Tibial artery (tissue), 4 donors: ENCODE measurements at places on chromosomes 1 and 21.
A peak's percentile ranks its signal among the peaks of the same experiment; 100 is the strongest.

DNA sequence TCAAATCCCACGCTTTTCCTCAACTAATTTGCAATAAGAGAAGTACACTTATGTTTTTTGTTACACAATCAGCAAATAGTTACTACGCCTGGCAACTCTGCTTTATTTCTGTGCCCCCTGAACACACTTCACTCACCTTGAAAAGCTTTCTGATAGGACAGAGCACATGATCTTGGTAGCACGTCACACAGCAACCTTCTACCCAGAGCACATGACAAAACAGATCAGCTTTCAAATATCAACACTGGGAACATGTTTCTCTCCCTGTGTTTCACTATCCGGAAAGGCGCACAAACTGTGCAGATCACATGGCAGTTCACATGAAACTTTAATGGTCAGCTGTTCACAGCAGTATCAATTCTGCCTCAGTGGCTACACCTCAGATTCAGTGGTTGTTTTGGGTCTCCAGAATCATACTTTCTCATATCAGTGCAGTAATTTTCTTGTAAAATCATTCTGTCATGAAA is 2.2 kb downstream of the SLC19A2 start:
- H3K4me1 ChIP-seq = peaks cover 13% of the 10 kb centered on the region
- H3K36me3 ChIP-seq = no peaks in the 10 kb centered on the region

GRCh38 chr1:116466810-116467557 is 93.9 kb downstream of the ATP1A1 start:
- no peak overlapping the region for H3K27ac ChIP-seq
- no peaks in the 10 kb centered on the region for H3K4me1 ChIP-seq
- no peak for DNase-seq

DNA sequence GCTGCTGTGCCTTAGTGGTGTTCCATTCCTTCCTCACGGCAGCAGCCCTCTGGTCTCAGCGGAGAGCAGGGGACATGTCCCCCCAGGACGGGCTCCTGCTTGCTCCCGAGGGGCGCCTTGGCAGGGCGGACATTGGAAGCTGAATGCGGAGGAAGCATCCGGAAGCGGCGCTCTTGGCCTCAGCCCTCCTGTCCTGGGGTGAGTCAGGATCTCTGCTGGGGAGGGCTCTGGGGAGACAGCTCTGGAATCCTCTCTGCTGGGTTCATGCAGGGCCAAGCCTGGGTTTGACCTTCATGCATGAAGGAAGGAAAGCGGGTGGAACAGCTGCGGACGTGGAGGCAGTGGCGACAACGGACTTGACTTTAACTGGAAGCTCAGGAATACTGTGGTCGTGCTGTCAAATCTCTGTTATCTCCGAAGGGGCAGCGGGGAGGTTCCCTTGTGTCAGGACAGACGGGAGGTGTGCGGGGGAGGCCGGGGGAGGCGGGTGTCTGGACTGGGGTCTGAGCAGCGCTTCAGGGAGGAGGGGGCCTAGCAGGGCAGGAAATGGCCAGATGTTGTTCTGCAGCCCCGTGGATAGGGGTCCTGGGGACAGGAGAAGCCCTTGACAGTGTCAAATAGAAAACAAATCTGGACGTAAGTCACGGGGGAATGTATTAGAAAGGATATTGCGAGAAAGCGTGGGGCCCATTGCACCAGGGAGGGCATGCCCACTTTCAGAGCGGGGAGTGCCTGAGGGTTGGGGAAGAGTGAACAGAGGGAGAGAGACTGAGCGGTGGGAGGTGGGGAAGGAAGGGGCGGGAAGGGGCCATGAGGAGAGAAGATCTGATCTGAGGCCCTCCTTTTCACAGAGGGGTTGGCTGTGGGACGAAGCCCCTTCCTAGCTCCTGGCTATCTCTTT is 26.6 kb downstream of the CRYAA start:
- H3K27ac ChIP-seq = no peak overlapping the region
- peak; percentile 54 for DNase-seq
- peaks cover 55% of the 10 kb centered on the region for H3K27me3 ChIP-seq
- no peaks in the 10 kb centered on the region for H3K36me3 ChIP-seq
- peaks cover 12% of the 10 kb centered on the region for H3K4me1 ChIP-seq

DNA sequence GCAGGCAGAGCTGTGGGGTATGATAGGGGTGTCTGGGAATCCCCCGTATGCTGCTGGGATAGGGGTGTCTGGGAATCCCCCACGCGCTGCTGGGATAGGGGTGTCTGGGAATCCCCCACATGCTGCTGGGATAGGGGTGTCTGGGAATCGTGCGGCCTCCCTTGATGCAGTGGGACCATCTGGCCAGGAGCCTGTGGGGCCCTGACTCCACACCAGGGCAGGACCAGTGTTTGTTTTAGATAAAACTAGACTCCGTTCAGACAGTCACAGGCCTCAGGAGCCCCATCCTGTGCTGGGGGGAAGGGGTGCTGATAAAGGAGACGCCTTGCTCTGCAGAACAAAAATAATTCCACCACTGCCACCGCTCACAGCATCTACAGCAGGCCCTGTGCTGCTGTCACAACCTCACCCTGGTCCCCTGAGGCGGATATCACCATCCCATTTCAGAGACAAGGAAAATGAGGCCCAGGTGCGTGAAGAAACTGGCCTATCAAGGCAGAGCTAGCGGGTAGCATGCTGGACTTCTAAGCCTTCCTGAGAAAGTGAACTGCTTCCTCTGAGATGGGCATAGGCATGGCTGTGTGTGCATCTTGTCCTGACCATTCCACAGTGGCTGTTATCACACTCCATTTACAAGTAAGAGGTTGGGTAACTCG is 24.0 kb downstream of the ECE1 start:
- DNase-seq = no peak
- H3K4me1 ChIP-seq = peaks cover 55% of the 10 kb centered on the region
- peaks cover 68% of the 10 kb centered on the region for H3K36me3 ChIP-seq

DNA sequence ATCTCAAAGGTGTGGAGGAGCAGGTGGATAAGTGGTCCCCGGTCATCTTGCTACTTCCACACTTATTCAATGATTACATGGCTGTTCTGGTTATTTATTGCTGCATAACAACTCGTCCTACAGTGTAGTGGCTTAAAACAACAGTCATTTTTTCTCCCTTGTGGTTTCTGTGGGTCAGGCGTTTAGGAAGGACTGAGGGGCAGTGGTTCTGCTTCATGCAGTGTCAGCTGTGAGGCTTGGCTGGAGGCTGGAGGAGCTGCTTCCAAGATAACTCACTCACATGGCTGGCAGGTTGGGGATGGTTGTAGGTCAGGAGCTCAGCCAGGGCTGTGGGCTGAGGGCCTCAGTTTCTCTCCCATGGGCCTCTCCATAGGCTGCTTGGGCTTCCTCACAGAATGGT is 5.9 kb upstream of the SLC6A17 start:
- H3K4me1 ChIP-seq = no peaks in the 10 kb centered on the region
- H3K27ac ChIP-seq = no peak overlapping the region
- H3K4me3 ChIP-seq = no peak overlapping the region
- H3K36me3 ChIP-seq = no peaks in the 10 kb centered on the region
- DNase-seq = peak; percentile 15

GRCh38 chr21:45129189-45129923 is 55.0 kb downstream of the ADARB1 start:
- H3K27me3 ChIP-seq = no peaks in the 10 kb centered on the region
- no peak overlapping the region for H3K4me3 ChIP-seq
- peak overlapping the region; percentile 77 for H3K27ac ChIP-seq
- H3K4me1 ChIP-seq = peaks cover 78% of the 10 kb centered on the region

GRCh38 chr1:223036479-223036845 is 106.6 kb downstream of the TLR5 start:
- no peak overlapping the region for H3K27ac ChIP-seq
- H3K27me3 ChIP-seq = no peaks in the 10 kb centered on the region
- H3K4me3 ChIP-seq = no peak overlapping the region
- no peaks in the 10 kb centered on the region for H3K36me3 ChIP-seq
- no peak for DNase-seq
- H3K4me1 ChIP-seq = no peaks in the 10 kb centered on the region

DNA sequence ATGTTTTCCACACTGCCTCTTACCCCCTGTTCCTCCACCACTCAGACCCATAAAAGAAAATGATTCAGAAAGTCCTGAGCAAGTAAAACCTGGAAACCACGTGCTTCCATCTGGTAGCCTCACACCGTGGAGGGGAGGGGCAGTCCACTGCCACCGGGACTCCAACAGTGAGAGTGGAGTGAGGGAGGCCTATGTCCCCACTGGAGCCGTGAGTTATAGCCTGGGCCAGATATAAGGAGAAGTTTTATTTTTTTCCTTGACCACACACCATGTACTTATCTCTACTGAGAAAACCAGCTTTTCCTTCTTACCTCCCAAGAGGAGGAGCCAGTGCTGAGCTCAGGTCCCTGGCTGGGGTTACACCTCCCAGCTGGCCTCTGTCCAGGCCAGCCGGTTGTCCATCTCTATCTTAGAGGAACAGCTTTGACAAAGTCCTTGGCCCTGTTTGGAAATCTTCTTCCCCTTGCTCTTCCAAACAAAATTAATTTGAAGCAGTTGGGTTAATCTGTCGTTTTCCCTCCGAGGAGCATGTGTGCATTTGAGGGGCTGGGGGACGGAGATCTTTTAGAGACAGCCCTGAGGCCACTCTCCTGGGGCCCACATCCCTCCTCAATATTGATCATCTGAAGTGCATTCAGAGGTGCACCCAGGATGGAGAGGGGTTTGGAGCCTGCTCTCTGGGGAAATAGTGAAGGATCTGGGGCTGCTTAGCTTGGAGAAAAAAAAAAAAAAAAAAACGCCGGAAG is 49.1 kb upstream of the SERBP1 start:
- H3K27me3 ChIP-seq = no peaks in the 10 kb centered on the region
- DNase-seq = peak; percentile 27
- H3K36me3 ChIP-seq = no peaks in the 10 kb centered on the region
- H3K4me1 ChIP-seq = peaks cover 3% of the 10 kb centered on the region
- H3K27ac ChIP-seq = no peak overlapping the region
